ENCODE measurements at places on chromosomes 1 and 21.

DNA sequence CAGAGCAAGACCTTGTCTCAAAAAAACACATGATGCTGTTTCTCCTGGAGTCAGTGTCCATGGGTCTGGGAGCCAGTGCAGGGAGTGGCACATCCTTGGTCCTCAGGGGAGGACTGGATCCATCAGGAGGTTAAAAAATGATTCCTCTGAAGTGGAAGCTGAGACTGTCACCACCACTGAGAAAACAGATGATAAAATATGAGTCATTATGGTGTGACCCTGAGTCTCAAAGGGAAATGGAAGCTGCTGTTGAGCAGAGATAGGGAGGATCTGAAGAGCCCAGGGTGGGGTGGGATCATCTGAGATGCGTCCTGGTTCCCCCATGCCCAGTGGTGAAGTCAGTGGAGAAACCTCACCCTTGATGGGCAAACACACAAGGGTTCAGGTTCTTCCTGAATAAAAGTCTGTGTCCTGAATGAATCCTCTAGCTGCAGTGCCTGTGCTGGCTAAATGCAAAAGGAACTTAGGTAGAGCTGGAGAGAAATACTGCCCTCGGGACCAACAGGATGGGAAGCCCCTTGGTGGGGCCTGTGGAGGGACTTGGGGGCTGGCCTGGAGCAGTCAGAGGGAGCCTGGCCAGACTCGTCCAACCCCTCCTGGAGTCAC is 61.6 kb upstream of the TENT5B start:
- no peak for DNase-seq

GRCh38 chr1:204045430-204045829 is 27.5 kb upstream of the SOX13 start:
- DNase-seq: no peak

- DNase-seq: no peak
Observed at GRCh38 chr1:5111581-5111980, 457.2 kb downstream of the AJAP1 start.

DNA sequence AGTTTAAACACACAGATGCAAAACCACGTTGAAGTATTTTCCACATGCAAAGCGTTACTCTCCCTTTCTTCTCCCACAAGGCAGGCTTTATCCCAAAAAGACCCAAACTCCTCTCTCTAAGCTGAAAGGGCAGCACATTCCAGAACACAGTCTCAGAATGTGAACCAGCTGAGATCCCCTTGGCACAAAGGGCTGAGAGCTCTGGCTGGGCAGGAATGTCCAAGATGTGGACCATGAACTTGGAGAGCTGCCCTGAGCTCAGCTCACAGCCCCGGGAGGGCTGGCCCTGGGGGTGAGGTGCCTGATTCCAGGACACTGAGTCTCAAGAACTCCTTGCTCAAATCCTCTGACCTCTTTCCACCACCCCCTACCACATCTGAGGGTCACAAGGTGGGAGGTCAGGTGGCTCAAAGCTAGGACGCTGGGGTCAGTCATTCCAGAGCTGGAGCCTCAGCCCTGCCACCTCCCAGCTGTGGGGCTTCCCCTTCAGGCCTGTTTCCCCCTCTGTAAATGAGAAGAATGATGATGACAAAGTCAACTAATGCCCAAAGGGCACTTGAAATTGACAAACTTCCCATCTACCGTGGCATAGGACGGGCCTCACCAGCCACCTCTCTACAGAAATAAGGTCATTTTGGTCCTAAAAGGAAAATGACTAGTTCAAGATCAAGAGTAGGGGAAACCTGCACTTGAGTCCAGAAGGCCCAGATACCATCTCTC is 11.5 kb downstream of the ALDH4A1 start:
- no peak for DNase-seq

DNA sequence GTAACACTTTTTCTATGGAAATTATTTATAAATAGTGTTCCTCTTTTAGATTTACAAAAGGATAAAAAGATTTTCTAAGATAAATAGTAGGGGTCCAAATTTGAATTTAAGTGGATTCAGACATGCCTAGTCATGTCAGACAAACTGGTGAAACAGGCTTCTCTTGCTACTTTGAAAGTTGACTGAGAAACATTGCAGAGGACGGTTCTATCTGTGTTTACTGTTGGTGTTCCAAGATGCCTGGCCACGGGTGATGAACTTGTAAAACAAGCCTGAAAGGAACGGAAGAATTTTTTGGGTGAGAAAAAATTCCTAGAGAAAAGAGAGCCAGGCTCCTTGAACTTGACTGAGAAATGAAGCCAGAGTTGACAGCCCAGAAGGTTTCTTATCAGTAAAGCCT is 2.2 kb downstream of the KRTAP19-1 start:
- DNase-seq: no peak

DNA sequence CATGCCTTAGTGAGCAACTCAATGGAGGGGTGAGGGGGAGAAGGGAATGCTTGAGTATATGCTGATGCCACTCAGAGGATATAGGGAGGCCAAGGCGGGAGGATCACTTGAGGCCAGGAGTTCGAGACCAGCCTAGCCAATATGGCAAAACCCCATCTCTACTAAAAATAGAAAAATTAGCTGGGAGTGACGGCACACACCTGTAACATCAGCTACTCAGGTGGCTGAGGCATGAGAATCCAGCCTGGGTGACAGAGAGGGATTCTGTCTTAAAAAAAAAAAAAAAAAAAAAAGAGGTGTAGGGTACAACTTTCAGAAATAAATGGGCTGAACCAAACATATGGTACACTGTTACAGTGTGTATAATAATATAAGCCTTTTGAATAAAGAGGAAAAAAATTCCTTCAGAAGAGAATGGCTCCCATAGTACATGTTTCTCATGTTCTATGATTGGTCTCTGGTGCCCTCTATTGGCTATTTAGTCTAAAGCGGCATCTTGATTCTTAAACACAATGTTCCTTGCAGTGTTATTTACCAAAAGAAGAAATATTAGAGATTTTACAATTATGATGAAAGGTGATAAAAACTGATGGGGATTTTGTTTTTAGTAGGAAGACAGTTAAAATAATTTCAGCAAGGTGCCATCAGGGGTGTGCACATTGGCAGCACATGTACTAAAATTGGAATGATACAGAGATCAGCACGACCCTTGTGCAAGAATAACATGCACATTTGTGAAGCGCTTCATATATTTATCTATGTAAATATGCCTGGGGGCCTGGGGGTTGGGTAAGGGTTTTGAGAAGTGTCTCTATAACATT is 109.8 kb downstream of the PATJ start:
- DNase-seq: no peak

GRCh38 chr21:36719614-36720013 is 20.7 kb downstream of the SIM2 start:
- no peak for DNase-seq

DNA sequence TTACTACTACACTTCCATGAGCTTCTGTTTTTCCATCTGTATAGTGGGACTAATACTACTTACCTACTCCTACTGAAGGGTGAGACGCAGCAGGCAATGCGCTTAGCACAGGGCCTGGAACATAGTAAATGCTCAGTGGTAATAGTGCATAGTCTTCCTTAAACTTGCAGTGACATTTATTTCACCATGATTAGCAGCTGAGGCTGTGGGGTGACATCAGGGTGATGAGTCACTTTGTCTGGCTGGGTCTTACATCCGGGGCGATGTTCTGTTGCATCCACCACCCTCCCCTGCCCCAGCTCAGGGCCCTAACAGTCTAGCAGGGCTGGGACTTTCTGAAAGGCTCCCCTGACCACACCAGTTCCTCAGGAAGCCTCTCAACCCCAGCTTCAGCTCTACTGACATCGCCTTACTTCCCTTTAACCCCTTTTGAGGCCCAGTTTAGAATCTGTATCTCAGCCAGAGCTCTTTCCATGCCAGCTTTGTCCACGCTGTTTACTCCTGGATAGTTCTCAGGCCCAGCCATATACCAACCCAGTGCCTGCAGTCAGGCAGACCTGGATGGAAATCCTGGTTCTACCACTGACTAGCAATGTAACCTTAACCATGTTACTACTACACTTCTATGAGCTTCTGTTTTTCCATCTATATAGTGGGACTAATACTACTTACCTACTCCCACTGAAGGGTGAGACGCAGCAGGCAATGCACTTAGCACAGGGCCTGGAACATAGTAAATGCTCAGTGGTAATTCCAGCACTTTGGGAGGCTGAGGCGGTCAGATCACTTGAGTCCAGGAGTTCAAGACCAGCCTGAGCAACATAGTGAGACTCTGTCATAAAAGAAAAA is 66.3 kb downstream of the CD58 start:
- no peak for DNase-seq

DNA sequence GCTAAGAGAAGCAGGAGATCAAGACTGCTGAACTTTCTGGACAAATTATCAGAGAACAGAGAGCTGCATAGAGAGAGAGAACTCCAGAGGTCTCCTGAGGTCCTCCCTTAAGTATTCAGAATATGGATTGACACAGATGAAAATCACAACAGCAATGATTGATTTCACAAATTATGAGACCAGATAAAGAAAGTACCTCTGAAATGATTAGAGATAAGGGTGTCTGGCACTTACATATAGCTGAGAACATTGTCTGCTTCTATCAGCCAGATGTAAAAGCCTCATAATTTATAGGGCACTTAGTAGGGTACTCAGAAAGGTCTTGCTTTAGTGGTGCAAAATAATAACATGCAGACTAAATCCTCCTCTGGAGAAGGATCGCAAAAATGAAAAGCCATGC is 1301.8 kb downstream of the BRINP3 start:
- DNase-seq: no peak
